ENCODE measurements at places on chromosomes 1 and 21. TPM values are rescaled to one million over a fixed set of nuclear protein-coding genes. Genes with fewer than 3 reads are reported as not detected.

The PLEKHA6 gene
- 10.4 TPM for total RNA-seq

The SEC16B gene
- 0.17 TPM for total RNA-seq

The SLC25A34 gene
- total RNA-seq: 0.75 TPM

DNA sequence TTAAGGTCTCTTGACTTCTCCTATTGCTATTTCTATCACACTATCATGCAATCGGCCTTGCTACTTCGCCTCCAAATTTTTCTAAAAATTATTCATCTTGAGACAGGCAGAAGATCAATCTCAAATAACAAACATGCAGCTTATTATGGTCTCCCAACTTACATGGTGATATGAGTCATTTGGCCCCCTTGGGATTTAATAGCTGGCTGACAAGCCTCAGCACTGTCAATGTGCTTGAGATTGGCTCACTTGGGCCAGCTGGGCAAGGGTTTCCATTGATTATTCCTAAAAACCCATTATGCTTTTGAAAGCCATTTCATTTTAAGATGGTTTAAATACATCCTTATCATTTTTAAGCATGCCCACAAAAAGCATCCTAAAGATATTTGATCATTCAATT, 224.5 kb upstream of the NFIA start:
- no peak for DNase-seq

GRCh38 chr1:30920827-30921226, 12.3 kb upstream of the SDC3 start:
- DNase-seq: no peak

GRCh38 chr1:228284521-228284920, 76.7 kb downstream of the OBSCN start:
- DNase-seq: no peak
